ENCODE measurements at places on chromosomes 3 and 15. TPM values are rescaled to one million over a fixed set of nuclear protein-coding genes. Genes with fewer than 3 reads are reported as not detected.

The PLSCR2 gene
- 0.35 TPM for total RNA-seq

The BFSP2 gene
- total RNA-seq: not detected

The SLC2A2 gene
- total RNA-seq: 3.0 TPM

The VIPR1 gene
- total RNA-seq: 3.4 TPM

The GUCA1C gene
- total RNA-seq: 19.0 TPM

The RTP1 gene
- total RNA-seq: not detected

The CCK gene
- not detected for total RNA-seq

The LRRC3B gene
- total RNA-seq: not detected

The MAP6D1 gene
- 3.6 TPM for total RNA-seq

The CDC25A gene
- 0.32 TPM for total RNA-seq

The CHRD gene
- 16.1 TPM for total RNA-seq

The SMAD6 gene
- 3.3 TPM for total RNA-seq

The ARPP21 gene
- total RNA-seq: not detected

The SLC7A14 gene
- 0.09 TPM for total RNA-seq

The CHRNA5 gene
- 2.6 TPM for total RNA-seq

The LSAMP gene
- 0.51 TPM for total RNA-seq

The CFAP92 gene
- total RNA-seq: 0.69 TPM

The FBXL22 gene
- 0.40 TPM for total RNA-seq

Measured in pancreas (tissue), 10 donors.